ENCODE measurements at places on chromosomes 7 and 10.

DNA sequence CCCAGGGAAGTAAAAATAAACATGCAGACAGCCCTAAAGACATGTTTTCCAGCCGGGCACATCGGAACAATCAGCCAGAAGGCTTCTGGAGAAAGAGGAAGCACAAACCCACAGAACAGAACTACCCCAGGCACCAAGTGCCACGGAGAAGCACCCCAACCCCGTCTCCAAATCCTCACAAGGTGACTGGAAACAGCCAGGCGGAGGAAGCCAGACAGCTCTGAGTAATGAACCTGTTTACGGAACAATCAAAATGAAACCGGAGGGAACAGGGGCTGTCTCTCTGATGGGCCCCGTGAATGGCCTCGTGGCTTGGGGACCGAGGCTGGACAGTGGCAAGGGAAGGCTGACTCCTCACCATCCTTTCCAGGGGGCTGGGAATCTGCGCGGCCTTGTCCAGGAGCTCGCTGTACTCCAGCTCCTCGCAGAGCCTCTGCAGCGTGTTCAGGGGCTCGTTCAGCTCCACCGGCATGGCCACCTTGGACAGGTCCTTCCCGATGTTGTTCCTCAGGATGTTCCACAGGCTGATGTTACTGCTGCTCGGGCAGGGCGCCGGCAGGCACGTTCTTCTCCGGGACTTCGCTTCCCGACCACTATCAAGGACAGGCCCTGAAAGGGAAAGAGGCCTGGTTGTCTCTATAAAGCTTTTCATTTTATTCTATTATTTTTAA is 77.0 kb upstream of the GSDME start:
- no peak for DNase-seq

DNA sequence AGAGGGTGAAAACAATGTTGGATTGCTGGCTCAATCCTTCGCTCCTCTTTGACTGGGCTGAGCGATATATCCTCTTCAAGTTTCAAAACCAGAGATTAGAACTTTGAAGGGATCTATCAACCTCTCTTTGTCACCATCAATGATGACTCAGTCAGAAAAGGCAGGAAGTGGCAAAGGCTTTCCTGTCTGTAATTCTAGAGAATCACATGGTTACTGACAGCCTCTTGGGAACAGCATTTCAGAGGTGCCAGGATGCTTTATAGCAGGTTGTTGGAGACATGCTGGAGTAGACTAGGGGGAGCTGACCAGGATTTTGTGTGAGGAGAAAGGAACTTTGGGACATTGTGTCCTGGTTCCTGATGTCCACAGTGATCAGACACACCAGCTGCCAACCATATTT is 81.3 kb downstream of the PRKCQ start:
- DNase-seq, result no peak

DNA sequence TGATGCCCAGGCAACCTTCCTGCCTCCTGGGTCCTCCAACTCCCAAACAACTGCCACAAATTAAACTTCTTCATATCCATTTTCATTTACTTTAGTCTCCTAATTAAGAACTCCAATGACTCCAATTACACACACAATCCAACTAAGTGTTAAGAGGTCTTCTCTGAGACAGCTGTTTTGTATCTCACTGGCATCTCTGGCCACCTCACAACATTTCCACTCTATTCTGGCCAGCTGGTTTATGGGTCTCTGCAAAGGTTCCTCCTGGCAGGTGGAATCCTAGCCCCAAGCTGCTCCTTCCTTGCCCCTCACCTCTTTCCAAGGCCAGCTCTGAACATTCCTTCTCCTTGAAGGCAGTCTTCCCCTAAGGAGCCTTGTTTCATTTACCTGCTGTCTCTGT is 123.1 kb upstream of the HPS1 start:
- DNase-seq, result no peak

DNA sequence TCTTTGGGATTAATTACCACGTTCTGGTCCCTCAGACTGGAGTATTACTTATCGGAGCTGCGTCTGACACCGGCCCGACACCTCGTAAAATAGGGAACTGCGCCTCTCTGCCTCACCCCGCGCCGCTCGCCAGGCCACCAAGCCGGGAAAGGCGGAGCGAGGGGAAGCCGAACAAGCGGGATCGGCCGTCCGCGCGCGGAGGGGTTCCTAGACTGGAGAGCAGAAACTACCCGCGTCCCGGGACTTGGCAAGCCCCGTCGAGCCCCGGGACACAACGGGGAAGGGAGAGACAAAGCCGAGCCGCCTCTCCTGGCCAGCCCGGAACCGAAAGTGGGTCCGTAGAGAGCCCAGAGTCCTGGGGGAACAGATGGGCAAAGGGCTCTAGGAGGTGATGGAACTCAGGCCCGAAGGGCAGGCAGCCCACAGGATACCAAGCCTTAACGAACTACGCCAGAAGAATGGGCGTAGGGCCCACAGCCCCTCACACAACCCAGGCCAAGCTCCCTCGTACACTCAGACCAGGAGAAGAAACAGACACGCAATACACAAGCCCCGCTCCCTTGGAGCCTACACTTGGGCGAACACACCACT is 6.5 kb downstream of the LBX1 start:
- DNase-seq, result no peak

- DNase-seq, result no peak
Measured at GRCh38 chr7:20197125-20197748, 19.9 kb downstream of the MACC1 start.

DNA sequence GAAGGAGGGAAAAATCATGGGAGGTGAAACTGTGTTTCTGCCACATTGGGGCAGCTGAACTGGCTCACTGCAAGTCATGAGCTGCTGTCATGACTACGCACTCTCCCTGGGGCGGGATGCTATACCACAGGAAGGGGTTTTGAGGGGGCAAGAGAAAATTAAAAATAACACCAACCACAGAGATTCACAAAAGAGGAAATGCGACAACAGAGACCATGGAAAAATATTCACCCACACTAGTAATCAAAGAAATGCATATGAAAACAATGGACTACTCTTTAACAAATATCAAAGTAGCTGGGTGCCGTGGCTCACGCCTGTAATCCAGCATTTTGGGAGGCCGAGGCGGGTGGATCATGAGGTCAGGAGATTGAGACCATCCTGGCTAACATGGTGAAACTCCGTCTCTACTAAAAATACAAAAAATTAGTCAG is 65.2 kb upstream of the TM9SF3 start:
- DNase-seq, result peak; percentile 73

DNA sequence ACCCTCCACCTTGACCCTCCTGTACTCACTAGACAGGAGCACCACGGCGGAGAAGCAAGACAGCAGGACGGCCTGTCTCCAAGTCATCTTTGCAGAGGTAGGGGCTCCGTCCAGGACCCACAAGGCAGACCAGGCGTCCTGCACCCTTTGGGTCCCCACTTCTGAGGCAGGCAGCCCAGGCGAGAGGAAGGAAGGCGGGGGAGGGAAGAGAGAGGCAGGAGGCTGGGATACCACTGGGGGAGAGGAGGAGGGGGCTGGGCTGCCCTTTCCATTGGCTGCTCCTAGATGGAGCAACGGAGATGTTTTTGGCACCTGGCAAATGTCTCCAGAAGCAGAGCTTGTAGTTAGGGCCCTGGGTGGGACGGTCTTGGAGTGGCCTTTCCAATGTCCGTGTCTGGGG is at the start of gene UCMA:
Gene UCMA, minus strand, starts transcription at position 203 of the 400 bp plus-strand sequence. Its CDS starts 116 bp downstream, at position 87.
- no peak for DNase-seq

GRCh38 chr7:36115448-36116321 is 37.4 kb upstream of the EEPD1 start:
- no peak for DNase-seq

DNA sequence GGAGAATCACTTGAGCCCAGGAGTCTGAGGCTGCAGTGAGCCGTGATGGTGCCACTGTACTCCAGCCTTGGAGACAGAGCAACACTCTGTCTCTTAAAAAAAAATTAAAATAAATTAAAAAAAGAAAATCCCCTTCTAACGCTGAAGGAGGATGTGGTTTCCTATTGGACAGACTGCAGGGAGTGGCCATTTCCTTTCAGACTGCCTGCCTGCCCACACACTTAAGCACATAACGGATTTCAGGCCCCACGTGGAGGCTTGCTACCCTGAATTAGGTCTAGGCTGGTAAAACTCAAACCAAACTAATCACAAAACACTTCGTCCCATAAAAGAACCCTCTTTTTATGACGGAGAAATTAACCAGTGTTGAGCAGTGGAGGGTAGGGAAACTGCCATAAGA is 34.0 kb downstream of the GATA3 start:
- no peak for DNase-seq

DNA sequence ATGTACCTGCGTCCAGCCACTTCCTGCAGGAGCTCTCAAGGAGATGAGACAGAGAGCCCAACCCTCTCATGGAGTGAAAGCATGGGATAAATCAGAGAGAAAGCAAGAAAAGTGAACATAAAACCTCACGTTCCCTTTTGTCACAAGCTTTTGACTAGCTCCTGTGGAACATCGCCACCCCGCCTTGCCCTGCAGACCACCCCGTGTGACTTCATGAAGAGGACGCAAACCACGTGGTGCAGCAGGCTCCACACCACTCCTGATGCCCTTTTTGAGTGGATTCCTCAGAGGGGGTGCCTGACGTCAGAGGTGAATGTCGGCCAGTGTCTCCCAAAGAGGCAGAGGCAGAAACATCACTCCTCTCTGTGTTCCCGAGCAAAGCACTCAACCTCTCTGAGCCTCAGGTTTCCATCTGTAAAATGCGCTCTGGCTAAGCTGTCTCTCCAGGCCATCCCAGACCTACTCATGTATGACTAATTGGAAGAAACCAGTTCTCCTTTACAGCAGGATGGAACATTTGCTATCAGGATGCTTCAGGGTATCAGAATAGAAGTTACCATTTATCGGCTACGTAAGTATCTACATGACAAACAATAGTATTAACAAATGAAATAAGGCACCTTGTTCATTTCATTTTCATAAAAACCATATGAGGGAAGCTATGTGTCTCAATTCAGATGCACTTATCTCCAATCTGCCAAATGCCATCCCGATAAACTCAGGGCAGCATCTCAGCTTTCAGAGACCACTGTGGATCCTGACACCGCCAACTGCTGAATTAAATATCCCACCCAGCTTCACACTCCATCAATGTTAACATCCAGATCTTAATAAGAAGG is 5.3 kb downstream of the ZNF488 start:
- no peak for DNase-seq

- no peak for DNase-seq
Measured at GRCh38 chr10:23927576-23928325, 281.2 kb upstream of the KIAA1217 start.

- DNase-seq, result no peak
Measured at GRCh38 chr10:132897516-132898381, 44.6 kb downstream of the CFAP46 start.

DNA sequence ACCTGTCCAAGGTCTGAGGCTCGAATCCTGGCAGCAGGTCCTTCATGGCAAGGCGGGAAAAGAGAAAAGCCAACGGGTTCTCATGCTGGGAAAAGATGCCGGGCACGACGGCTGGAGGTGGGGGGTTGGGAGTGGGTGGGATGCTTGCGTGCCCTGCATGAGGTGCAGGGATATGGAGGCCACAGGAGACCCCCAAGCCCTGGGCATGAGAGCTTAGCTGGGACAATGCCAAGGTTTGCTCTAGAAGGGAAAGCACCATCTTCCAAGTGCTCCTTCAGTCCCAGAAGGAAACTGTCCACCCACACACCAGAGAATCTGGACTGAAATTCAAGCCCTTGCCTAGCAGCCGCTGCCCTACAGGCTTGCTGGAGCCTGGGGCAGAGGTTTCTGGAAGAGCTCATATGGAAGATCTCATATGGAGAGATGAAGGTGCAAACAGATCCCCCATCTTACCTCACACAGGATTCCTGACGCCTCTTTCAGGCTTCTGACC is 64.3 kb downstream of the ZRANB1 start:
- no peak for DNase-seq

GRCh38 chr10:5529702-5530411 is 5.1 kb downstream of the CALML3 start:
- DNase-seq, result no peak

DNA sequence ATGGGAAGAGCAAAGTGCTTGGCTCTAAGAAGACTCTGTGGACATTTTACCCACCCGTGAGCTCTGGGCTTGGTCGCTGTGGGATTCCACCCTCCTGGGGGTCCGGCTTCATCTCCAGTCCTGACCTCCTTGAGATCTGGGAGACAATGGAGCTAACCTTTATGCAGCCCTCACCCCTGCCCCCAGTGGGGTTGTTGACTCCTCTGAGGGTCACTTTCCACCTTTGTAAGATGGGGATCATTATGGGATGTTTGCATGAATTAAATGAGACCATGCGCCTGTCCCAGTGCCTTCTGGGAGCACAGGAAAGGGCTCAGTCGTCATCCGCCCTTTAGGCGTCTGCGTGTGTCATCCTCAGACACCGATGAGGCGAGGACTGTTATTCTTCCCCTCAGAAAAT is 237.2 kb downstream of the SKAP2 start:
- DNase-seq, result no peak

- no peak for DNase-seq
Measured at GRCh38 chr10:70809011-70809611, 6.6 kb upstream of the SGPL1 start.

DNA sequence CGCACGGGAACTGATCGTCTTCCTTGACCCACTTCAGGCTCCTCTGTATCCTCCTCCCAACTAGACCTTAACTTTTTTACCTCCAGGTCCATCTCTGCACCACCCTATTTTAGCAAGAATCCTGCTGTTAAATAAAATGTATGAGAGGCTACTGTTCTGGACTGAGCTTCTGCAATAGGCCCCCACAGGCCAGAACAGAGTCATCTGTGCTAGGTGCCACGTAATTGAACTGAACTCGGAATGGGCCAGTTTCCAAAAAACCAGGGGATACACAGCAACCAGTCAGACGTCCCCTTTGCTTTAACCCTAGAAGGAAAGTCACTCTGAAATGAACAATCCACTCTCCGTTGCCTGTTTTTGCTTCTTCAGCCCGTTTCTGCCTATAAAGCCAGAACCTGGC is 71.3 kb downstream of the CHST15 start:
- DNase-seq, result no peak

DNA sequence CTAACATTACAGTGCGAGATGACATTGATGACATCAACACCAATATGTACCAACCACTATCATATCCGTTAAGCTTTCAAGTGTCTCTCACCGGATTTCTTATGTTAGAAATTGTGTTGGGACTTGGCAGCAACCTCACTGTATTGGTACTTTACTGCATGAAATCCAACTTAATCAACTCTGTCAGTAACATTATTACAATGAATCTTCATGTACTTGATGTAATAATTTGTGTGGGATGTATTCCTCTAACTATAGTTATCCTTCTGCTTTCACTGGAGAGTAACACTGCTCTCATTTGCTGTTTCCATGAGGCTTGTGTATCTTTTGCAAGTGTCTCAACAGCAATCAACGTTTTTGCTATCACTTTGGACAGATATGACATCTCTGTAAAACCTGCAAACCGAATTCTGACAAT is 4.3 kb downstream of the GPR22 start:
- no peak for DNase-seq

DNA sequence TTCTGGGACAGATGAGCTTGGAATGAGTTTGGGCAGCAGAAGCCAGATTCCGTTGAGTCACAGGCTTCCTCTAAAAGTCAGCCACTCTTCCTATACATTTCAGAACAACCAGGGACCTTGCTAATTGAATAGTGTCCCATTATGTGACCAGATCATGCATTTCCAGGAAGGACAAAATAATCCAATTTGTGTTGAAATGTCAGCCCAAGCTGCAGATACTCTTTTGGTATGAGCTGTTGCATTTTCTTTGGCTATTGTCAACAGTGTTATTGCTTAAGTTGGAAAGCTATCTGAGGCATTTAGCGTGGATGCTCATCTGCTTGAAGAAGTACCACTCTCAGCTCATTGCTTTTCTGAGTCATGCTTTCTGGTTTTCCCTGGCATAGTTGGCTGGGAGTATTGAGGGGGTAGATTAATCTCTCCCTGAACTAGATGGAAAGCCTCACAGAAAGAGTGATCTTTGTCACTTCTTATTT is 223.7 kb upstream of the HABP2 start:
- no peak for DNase-seq
